ENCODE measurements at places on chromosomes 7 and 10.

DNA sequence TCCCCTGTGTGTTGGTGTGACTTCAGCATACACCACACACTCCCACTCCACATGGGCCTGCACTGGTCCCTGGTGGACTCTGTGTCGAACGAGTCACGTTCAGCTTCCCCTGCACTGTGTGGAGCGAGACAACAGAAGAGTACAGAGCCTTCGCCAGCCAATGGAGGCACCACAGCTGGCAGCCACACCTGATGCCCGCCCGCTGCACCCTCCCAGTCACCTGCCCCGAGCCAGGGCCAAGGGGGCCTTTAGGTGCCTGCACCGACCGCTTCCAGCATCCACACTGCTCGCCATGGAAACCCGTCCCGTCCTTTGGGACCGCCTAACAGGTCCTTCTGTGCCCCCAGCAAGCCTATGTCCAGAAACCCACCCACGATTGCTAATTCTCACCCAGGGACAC, 9.2 kb downstream of the FOXL3 start:
- no peak for DNase-seq

DNA sequence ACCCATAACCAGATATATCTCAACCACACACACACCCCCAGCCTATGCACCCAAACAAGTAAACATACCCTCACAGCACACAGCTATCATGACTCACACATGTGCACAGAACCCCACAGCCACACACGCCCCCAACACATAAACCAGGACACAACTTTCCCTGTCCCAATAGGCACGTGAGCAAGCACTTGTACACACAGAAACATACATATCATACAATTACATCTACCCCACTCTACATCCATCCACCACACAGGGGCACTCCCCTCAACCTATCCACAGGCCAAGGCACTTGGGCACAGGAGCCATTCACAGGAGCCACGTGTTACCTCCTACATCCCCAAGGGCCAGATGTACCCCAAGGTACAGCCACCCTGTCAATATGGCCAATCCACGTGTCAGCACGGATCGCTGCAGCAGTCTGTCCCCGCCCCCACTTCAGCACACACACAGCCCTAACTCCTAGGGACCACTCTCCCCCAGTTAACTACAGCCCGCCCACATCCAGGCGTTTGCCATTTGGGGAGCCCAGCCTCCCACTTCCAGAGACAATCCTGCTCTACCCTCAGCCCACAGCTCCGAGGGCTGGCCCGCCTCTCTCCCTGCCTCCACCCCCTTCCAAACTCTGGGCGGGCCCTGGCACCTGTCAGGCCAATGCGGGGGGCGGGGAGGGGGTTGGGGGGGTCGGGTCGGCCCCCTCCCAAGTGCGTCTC, 163.5 kb downstream of the SH3PXD2A start:
- peak; percentile 62 for DNase-seq

DNA sequence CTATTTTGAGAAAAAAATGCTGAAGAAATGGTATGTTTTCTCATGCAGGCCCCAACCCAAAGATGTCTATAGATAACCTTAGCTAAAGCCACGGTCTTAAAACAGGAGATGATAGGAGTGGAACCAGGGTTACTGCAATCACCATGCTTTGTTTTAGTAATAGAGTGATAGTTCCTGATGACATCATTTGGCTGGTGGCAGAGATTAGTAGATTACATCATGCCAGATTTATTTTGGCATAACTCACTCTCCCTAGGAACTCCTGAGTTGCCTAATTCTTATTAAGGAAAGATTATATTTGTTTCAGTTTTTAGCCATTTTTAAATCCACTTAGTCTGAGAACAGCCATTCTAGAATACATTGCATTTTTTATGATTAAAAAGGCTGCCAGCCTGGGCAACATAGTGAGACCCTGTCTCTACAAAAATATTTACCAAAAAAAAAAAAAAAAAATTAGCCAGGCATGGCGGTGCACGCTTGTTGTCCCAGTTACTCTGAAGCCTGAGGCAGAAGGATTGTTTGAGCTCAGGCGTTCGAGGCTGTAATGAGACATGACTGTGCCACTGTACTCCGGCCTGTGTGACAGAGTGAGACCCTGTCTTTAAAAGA, 17.8 kb downstream of the ENO4 start:
- DNase-seq = no peak

DNA sequence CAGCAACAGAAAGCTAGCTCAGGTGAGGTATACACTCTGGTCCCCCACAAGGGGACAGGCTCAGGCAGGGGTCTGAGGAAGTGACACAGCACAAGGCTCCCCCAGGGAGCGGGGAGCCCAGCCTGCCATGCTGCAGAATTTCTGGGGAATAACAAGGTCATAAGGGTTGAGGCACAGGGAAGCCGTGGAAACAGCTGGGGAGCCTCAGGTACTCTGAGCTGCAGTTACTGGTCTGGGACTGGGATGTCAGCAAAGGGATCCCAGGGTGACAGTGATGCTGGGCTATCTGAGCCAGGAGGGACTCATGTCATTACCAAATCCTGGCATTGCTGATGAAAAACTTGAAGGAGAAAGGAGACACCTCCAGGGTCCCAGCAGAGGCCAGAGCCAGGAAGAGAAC, 64.4 kb upstream of the NANOS1 start:
- no peak for DNase-seq

- DNase-seq = no peak
Measured at GRCh38 chr7:137987968-137988367, 13.9 kb downstream of the CREB3L2 start.

- no peak for DNase-seq
Measured at GRCh38 chr7:155656891-155657290, 12.4 kb downstream of the RBM33 start.

DNA sequence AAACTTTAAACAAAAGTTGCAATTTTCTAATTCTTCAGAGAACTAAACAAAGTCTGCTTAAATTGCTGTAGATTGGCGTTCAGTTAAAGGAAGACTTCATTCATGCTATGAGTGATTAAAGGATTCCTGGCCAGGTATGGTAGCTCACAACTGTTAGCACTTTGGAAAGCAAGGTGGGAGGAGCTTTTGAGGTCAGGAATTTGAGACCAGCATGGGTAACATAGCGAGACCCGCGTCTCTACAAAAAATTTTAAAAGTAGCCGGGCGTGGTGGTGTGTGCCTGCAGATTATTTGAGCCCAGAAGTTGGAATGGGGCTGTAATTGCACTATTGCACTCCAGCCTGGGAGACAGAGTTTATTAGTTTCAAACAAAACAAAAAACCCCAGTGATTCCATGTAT, 13.5 kb upstream of the SCRN1 start:
- DNase-seq = no peak
